Vagina (tissue), 2 donors: ENCODE measurements at places on chromosomes 1 and 21.

GRCh38 chr1:24972221-24972914, 42.3 kb upstream of the RUNX3 start:
- no peak for DNase-seq

DNA sequence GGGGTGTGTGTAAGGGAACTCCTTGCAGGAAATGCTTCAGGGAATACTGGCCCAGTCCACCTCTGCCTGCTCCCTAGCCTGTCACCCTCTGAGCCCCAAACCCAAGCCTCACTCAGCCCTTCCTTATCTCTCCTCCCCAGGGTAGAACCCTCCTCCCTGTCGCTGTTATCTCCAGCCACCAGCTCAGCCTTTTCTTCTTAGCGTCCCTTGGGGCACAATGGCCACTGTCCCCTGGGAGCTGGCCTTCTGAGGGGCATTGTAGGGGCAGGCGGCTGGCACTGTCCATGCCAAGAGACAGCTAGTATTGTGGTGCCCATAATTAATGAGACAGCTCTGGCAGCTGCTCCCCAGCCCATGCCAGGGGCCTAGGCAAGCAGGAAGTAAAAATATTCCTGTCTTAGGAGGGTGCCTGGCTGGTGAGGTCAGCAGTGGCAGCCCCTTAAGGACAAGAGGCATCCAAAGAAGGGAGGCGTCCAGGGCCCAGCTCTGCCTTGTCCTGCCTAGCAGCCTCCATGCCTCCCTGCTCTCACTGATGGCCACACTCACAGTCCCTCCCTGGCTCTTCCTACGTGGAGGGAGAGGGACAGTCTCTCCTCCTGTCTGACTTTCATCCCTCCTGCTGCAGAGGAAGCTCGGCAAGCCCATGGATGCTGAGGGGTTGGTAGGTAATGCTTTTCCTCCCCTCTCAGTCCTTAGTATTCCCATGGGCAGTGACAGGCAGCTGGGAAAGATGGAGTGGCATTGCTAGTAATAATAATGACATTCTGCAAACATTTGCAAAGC, 37.5 kb downstream of the KCNQ4 start:
- DNase-seq = no peak

DNA sequence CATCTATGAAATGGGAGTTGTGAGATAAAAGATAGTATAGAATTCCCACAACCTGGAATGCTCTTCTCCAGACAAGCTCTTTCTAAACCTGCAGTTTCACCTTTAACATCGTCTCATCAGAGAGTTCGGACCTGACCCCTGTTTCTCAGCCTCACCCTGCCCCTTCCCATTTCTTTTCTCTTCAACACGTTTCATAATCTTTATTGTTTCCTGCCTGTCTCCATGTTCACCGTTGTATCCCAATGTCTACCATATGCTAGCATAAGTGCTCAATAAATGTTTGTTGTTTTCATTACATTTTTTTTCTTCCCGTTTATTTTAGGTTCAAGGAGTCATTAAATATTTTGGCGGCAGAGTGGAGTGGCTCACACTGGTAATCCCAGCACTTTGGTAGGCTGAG, 32.4 kb downstream of the SESN2 start:
- no peak for DNase-seq

DNA sequence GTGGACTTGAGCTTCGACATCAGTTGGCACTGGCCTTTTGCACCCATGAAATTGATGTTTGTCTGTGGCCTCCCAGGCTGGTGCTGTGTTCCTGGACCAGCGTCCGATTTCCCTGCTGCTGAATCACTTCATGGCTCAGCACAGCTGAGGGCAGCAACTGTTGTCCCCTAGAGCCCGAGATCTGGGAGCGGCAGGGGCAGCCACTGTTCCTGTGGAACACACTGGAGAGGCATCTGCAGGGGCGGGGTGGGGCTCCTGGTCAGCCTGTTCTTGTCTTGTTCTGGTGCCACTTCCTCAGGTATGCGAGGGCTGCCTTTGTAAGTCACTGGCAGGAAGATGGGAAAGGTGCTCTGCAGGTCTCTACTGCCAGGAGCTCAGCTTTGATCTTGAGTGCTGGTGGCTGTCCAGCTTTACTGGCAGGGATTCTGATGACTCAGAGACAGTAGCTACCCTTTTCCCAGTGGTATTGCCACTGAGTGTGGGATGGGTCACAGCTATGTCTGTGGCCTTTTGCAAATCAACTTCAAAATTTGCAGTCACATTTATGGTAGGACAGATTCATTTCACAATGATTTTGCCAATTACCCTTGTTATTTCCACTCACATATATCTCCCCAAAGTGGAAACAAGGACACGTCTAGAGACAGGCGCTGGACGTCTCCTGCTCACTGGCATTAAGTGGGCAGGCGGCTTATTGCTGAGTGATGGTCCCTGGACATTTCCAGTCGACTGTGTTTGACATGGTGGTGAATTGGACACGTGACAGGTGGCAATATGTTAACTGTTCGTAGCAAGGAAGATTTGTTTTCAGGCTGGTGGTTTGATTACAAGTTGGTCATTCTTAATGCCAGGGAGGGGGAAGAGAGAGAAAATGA, 15.3 kb downstream of the AGPAT3 start:
- no peak for DNase-seq

DNA sequence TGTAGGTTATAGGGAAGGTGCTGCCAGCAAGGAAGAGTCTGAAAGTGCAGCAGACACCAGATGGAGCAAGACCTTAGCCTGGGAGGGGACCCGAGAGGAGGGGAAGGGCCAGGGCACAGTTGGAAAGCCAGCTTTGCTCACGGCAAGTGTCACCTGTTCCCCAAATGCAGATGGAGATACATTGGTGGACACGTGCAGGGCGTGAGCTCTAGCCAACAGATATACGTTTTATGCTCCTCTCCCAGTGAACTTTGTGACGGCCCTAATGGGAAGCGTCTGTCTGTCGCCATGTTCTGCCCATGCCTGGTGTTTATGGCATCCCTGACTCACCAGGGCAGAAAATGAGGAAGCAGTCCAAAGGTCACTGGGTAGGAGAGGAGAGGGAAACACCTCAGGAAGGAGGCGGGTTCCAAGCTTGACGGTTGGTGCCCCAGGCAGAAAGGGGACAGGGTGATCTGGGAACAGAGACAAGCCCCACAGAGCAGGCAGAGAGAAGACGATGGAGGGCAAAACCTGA, 7.6 kb downstream of the GPA33 start:
- DNase-seq = no peak

DNA sequence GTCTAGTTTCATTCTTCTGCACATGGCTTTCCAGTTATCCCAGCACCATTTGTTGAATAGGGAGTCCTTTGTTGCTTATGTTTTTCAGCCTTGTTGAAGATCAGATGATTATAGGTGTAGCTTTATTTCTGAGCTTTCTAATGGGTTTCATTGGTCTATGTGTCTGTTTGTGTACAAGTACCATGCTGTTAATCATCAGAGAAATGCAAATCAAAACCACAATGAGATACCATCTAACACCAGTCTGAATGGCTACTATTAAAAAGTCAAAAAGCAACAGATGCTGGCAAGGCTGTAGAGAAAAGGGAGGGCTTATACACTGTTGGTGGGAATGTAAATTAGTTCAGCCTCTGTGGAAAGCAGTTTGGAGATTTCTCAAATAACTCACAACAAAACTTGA, 321.5 kb upstream of the PTBP2 start:
- no peak for DNase-seq

- no peak for DNase-seq
Measured at GRCh38 chr1:59126366-59126765, 170.5 kb upstream of the FGGY start.

- DNase-seq = no peak
Measured at GRCh38 chr1:188611432-188611831, 1782.7 kb downstream of the PLA2G4A start.

GRCh38 chr1:98068016-98068415, 147.2 kb upstream of the DPYD start:
- no peak for DNase-seq

DNA sequence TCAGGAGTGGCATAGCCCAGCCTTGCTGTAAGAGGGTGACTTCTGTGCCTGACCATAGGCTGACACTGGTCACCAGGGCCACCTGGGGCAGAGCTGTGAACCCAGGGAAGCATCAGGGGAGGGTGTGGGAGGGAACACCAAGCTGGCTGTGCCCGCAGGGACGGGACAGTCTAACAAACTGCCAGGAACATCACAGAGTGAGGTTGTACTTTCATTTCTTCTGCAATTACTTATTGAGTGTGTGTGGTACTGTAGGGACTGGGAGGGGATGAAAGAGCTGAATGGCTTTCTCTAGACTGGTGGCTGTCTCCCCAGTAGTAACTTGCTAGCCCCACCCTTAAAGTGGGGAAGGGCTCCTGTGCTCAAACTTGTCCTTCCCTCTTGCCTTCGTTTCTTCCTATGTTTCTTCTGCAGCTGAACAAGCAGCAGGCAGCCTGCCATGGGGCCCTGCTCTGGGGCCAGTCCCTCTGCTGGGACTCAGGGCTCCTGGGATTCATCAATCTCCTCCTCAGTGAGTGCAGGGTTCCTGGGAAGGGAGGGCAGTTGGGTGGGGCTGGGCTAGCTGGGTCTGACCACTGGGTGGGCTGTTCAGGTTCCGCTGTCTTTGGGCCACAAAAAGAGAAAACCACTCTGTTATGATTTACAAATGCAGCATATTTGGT, 39.7 kb upstream of the ETV3 start:
- DNase-seq = no peak

DNA sequence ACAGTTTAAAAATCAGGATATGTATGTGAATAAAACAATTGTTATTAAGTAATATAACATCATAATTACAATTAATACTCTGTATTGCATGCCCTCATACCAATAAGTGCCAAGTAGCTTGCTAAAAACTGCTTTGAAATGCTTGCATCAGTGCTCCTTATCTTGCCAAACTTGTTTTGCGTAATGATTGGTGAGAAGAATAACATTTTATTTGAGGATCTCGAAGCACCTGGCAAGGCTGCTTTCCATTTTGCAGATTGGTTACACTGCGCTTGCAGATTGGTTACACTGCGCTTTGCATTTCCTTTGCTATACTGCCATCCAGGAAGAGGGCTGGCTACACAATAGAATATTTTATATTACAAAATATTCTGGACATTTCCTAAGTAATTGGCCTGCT, 1.7 kb upstream of the PBX1 start:
- DNase-seq = no peak

DNA sequence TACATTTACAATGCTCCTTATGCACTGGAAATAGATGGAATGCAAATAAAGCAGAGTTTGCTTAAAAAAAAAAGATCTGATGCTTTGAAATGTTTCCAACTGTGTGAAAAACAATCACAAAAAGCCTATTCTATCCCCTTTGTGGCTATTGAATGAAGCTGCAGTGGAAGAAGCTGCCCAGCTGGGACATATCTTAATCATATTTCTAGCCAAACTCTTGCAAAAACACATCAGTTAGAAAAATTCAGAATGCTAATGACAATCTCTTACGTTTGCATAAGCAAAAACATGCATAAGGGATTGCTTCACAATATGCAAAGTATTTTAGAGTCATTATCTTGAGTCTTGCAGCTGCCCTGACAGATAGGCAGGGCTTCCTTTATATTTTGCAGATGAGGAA, 526.4 kb upstream of the USP24 start:
- DNase-seq = no peak

DNA sequence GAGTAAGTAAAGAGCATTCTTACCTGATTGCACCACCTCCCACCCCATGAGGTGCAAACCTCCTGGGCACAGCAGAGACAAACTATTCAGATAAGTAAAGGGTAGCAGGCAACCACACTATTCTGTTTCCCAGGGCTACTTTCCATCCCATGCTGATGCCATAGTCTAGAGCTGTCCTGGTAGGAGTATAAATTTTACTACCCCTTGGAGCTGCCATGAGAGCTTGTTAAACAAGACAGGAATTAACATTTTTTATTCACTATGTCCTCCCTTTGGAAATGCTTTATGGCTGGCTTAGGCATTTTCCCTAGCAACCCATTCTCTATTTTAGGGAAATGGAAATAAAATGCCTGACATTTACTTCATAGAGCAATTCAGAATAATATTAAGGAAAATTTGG, 324.6 kb upstream of the USP25 start:
- DNase-seq = no peak

- no peak for DNase-seq
Measured at GRCh38 chr1:15296585-15297321, 49.7 kb downstream of the FHAD1 start.

- DNase-seq = no peak
Measured at GRCh38 chr1:116314305-116314919, 58.6 kb upstream of the ATP1A1 start.

DNA sequence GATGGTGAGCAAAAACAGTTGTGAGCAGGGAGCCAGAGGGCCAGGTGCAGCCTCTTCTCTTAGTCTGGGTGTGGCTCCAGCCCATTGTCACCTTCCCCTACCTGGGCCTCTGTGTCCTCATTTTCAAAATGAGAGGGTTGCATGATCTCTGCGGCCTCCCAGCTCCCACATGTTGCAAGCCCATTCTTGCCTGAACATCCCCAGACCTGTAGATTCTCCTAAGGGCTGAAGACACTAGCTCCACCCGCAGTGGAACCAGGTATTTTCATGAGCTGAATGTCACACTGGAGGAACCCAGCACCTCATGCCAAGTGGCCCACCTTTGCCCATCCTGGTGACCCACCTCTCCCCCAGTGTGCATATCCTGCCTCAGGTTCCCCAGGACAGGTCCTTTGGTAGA, 12.3 kb downstream of the IKBKE start:
- no peak for DNase-seq

GRCh38 chr1:228151180-228151925, 1.6 kb downstream of the GJC2 start:
- DNase-seq = no peak

GRCh38 chr1:238005116-238005515, 114.4 kb upstream of the ZP4 start:
- no peak for DNase-seq

DNA sequence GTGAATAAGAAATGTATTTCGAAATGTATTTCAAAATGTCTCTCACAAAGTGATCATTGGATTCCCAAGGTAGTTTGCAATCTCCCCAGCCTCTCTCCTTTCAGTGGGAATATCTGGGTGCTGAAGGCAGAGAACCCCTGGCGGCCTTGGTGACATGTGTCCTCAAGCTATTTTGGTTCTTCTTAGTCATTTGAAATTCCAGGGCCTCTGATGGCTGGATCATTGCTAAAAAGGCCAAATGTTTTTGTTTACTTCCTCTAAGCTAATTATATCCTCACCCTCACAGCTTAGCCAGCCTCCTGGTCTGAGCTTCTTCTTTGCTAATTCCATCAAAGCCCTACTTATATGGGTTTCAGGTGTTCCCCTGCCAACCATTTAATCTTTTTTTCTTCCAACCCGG, 71.2 kb downstream of the LRRC40 start:
- no peak for DNase-seq

GRCh38 chr1:93042187-93043056, 36.7 kb upstream of the MTF2 start:
- DNase-seq = no peak

DNA sequence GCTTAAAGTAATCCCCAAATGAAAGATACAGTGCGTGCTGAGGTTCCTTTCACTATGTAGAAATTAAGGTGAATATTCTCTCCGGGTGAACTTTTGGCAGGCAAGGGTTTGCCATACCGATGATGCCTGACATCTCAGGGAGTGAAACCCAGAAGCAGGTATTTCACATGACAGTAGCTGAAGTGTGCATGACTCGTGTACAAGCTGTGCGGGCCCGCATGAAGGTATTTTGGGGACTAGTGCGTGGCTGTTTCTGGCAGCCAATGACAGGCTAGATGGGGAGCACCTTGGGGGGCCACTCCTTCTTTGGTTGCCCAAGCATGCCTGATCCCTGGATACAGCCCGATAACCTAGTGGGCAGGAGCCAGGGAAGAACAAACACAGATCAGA, 569.0 kb downstream of the SMYD3 start:
- no peak for DNase-seq

GRCh38 chr1:8835941-8836643, 18.7 kb upstream of the RERE start:
- DNase-seq = no peak
